ENCODE measurements at places on chromosomes 5 and 9.

DNA sequence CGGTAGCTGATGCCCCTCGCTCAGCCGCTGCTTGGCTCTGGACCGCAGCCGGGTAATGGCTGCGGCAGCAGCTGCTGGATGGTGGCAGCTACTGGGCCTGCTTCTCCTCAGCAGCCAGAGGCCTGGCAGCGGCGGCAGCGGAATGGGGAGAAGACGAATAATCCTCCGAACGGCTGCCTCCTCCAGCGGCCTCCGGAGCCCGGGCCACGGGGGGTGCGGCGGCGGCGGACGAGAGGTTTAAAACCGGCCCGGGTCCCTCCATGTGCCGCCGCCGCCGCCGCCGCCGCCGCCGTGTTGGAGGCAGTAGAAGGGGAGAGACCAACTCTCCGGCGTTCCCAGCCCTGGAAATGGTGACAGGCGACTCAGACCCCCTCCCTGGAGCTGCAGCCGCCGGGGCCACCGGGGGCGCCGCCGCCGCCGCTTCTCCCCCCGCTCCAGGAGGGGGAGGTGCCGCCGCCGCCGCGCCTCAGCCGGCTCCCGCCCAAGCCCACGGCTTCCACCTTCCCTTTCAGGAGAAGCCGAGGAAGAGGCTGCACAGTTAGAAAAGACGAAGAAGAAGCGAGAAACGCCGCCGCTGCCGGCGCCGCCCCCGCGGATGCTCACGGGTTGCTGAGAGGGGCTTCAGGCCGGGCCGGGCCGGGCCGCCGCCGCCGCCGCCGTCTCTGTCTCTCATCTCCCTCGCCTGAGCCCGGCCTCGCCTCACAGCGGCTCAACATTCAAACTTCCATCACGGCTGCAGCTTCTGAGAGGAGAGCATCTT, 118.4 kb upstream of the PRSS3 start:
- peak; percentile 0 for DNase-seq

DNA sequence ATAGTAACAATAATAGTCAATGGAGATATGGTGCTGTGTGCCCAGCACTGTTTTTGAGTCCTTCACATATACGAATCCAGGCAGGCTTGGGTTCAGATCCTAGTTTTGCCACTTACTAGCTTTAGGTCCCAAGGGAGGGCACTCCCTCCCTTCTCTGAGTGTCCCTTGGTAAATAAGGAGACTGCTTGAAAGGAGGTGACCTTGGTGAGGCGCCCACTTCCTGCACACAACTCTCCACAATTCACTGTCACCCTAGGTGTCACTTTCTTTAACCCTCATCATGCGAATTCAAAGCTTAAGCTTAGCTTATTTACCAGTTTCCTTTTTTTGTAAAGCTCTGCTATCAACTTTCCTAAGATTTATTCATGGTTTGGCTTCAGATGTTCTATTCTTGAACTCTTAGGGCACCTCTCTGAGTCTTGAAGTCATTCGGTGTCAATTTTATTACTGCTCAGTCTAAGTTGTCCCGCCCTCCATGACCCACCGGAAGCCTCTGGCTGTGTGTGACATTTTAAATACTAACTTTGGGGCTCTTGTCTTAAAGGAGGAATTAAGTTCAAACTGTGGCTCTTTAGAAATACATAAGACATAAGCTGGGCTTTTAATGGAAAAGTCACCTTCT, 170.7 kb upstream of the ZNF618 start:
- DNase-seq: no peak

- DNase-seq: no peak
These were observed 97.3 kb upstream of the SH3GL2 start for GRCh38 chr9:17481565-17481964.

DNA sequence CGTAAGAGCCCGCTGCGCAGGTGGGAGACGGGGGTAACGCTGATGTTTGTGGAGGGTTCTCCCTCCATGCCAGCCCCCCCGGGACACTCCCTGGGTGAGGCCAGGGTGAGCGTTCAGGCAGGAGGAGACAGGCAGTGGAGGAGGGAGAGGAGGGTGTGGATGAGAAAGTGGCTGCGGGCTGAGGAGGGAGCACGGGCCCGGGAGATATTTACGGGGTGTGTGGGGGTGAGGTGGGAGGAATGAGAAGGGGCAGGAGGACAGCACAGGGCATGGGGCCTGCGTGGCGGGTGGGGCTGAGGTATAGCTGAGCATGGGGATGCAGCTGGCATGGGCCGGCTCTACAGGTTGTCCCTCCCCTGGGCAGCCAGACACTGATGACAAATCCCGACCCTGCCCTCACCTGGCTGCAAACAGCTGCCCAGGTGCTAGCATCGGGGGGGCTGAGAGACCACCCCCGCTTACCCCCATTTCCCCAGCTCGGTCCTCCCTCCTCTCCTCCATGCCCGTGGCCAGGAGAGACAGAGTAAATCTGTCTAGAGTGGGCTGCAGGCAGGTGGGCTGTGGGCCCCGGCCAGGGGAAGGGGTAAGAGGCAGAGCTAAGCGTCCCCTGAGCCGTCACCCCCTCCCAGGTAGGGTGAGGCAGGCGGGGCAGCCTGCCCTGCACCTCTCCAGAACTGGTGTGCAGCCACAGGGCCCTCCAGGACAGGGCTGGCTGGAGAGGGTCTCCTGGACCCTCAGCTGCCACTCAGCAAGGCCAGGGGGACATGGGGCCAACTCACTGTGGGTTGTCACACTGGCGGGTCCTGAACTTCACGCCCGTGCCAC, 79.2 kb downstream of the ZNF354C start:
- DNase-seq: no peak

- no peak for DNase-seq
These were observed 21.0 kb upstream of the FOXE1 start for GRCh38 chr9:97831843-97832636.

GRCh38 chr5:157162919-157163510, 3.0 kb downstream of the GARIN3 start:
- DNase-seq: no peak

GRCh38 chr9:88949961-88950340, 41.3 kb upstream of the S1PR3 start:
- no peak for DNase-seq

- DNase-seq: no peak
These were observed 298.1 kb downstream of the CETN3 start for GRCh38 chr5:90111364-90112032.

GRCh38 chr5:133847301-133847700, 121.1 kb downstream of the C5orf15 start:
- no peak for DNase-seq

GRCh38 chr9:136057236-136058081, 37.6 kb downstream of the NACC2 start:
- DNase-seq: no peak

GRCh38 chr5:56876327-56876726, 33.1 kb upstream of the SETD9 start:
- no peak for DNase-seq

GRCh38 chr5:6291961-6292360, 86.4 kb downstream of the MED10 start:
- DNase-seq: no peak

DNA sequence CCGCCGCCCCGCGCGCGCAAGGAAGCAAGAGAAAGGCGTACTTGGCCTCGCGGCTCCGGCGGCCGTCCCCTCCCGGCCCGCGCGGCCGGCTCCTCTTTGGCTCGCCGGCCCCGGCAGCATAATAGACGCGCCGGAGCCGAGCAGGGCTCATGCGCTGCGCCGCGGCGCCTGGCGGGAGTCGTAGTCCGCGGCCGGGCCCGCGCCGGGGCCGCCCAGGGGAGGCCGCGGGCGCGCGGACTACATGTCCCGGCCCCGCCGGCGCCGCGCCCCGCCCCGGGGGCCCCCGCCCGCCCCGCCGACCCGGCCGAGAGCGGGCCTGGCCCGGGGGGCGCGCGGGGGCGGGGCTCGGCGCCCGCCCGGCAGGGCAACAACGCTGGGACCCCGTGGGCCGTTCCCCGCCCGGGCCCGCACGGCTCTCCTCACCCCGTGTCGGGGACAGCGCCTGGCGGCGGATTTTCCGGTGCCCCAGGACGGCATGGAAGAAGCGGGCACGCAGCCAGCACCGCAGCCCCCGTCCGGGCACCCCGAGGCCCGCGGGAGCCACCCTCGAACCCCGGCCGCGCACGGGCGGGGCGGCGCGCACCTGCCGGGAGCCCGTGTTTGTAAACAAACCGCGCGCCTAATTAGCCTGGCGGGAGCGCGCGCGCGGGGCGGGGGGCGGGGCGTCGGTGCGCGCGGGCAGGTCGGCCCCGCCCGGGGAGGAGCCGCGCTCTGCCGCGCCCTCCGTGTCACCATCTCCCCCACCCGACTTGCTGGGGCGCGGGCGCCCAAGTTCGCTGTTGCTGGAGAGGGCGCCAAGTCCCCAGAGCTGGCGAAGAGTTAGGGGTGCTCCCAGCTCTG, at the start of gene BRD3:
TSS of gene BRD3 (minus strand) at position 123 of the 840 bp plus-strand sequence. CDS start 14,549 bp downstream, outside the sequence.
- DNase-seq: peak; percentile 73

GRCh38 chr5:71924325-71924724, 182.9 kb upstream of the MAP1B start:
- no peak for DNase-seq

DNA sequence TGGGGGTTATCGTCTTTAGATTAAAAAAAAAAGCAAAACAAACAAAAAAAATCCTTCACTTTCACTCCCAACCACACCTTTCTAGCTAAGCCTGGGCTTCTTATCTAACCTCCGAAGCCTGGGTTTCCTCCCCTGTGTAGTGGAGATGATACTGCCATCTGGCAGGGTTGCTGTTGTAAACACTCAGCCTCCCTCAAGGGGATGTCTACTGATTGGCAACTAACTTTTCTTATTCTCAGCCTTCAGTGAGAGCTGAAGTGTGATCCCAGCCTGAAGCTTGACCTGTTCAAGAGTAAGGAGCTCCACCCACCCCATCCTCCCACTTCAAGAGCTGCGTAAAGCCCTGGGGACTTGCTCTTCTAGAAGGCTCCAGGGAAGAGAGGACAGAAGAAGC, 21.5 kb upstream of the WWC1 start:
- no peak for DNase-seq

DNA sequence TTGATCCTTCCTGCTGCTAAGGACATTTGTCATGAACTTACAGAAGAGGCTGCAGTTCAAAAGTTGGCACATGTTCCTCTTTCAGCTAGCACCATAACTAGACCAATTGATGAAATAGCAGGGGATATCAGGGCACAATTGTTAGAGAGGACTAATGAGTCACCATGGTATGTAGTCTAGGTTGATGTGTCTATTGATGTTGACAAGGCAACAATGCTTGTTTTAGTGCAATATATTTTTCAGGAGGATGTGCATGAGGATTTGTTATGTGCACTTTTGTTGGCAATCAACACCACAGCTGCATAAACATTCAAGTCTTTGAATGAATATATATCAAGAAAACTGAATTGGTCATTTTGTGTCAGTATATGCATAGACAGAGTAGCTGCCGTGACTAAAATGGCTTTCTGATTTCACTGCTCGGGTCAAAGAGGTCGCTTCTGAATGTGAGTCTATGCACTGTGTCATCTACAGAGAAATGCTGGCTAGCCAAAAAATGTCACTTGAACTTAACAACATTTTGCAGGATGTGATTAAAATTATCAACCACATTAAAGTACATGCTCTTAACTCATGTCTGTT, 68.0 kb downstream of the FGF10 start:
- no peak for DNase-seq

GRCh38 chr9:107749787-107750444, 260.3 kb upstream of the KLF4 start:
- DNase-seq: no peak

GRCh38 chr5:141354900-141355469, at the start of gene PCDHGA4:
Gene PCDHGA4, plus strand, starts transcription at chr5:141355021. Its CDS starts 87 bp downstream, at chr5:141355108.
- DNase-seq: no peak

GRCh38 chr5:143629871-143630659, 181.9 kb upstream of the HMHB1 start:
- no peak for DNase-seq

- no peak for DNase-seq
These were observed 344.9 kb downstream of the EFNA5 start for GRCh38 chr5:107325866-107326265.

DNA sequence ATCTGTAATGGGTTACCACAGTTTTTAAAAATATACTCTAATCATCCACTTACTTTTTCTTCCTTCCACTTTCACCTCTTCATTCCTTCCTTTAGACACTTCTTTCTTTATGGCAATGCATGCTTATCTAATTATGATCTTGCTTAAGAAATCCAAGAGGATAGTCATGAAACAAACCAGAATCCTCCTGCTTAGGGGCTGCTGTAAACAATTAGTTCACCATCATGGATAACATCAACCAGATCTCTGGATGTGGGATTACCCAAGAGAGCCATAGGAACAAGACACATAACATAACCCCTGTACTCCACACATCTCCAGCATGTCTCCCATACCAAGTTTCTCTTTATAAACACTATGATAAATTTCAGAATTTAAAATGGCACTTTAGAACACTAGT, 713.4 kb upstream of the PTPRD start:
- DNase-seq: no peak

GRCh38 chr5:83097689-83098231, 20.4 kb downstream of the XRCC4 start:
- DNase-seq: no peak

DNA sequence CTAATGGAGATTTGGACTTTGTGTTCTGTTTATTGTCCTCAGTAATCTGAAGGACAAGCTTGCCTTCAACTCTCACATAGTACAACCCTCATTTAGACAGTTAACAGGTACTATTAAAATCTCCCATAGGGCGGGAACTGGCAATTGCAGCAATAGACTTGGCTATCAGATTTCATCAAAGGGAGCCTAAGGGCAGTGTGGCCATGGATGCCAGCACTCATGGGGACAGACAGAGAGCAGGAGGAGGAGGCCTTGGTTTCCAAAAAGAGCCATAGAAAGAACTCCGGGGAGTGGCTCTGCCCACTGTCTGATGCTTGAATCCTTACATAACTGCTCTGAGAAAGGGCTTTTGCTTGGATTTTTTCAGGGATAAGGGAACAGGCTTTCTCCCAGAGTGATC, 6.8 kb downstream of the SLC36A1 start:
- DNase-seq: no peak

DNA sequence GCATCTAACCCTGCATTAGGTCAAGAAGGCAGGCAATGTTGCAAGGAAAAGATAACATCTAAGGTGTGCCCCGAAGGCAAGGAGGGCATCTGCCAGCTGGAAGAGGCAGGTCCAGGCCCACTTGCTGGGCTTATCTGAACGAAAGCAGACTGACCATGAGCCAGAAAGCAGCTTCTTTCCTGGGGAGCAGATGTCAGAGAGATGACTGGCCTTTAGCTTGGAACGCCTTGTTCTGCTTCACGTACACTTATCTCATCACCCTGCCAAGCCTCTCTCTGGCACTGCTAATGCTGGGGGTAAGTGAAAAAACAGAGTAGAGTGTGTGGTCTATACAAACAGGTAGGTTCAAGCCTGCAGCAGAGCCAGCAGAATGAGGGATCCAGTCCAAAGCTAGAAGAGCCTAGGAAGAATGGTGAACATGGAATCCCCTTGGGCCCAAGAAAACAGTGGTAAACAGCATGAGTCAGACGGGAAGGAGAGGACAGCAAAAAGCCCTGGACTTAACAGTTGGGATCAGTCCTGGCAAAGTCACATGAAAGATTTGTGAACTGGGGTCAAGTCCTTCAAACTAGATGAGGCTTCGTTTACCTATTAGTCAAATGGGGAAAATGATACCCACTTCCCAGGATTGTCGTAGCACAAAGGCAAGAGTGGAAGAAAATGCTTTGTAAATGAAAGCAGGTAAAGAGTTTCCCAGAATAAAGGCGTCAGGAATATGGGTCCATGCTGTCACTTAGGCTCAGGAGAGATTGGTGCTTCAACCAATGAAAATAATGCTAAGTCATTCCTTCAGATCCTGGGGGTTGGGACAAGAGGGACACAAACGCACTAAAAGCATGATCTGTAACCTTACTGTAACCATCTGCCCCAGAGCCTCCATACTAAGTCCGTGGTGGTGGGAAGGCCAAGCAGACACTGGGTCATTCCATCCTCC, 200.9 kb downstream of the SLIT3 start:
- no peak for DNase-seq

Data from activated T-cell treated with anti-CD3 and anti-CD28 coated beads for 1 hour (primary cell).